ENCODE measurements at places on chromosomes 11 and 22. TPM values are rescaled to one million over a fixed set of nuclear protein-coding genes. Genes with fewer than 3 reads are reported as not detected.

GRCh38 chr11:20457001-20457799 lies 69.7 kb downstream of the PRMT3 start:
- DNase-seq: no peak

The SERGEF gene
- total RNA-seq: 47.1 TPM

The PPP1CA gene
- total RNA-seq: 260 TPM

DNA sequence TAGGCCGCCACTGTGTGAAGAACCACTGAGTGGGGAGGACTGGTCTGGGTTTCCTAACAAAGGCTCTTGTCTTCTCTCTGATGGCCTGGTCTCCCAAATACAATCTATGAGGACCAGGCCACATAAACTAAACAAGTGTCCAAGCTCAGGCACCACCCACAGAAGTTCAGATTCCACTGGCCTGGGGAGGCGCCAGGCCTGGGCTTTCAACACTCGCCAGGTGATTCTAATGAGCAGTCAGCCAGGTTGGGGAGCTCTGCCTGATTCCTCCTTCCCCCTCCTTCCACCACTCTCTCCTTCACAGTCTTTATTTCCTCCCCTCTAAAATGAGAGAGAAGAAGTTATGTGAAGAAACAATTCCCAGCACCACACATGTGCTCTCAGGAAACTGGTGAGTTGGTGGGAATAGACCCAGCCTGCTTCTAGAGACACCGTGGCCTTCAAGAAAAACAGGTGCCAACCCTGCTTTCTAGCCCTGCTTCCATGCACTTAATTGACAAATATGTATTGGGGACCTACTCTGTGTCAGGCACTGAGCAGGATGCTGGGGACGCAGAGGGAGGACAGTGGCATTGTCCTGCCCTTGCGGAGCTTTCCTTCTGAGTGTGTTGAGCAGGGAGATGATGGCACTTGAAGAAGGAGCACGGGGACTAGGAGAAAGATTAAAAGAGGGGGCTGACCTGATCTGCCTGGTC lies 242.5 kb downstream of the TENM4 start:
- no peak for DNase-seq

The RGL4 gene
- not detected for total RNA-seq

GRCh38 chr11:103920449-103920848 lies 116.0 kb upstream of the DDI1 start:
- DNase-seq: no peak

The CNGA4 gene
- not detected for total RNA-seq

DNA sequence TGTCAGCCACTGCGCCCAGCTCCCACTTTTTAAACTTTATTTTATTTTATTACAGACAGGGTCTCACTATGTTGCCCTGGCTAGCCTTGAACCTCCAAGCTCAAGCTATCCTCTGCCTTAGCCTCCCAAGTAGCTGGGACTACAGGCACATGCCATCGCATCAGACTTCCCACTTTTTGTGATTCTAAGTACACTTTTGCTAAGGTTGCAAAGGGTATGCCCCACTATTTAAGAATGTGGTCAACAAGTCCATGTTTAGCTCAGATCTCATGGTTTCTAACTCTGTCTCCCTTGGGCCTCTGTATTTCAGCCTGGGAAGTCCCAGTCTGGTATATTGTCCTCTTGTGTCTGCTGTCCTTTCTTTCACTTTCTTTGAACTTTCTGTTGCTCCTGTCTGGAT lies 35.3 kb downstream of the EXPH5 start:
- DNase-seq: no peak

DNA sequence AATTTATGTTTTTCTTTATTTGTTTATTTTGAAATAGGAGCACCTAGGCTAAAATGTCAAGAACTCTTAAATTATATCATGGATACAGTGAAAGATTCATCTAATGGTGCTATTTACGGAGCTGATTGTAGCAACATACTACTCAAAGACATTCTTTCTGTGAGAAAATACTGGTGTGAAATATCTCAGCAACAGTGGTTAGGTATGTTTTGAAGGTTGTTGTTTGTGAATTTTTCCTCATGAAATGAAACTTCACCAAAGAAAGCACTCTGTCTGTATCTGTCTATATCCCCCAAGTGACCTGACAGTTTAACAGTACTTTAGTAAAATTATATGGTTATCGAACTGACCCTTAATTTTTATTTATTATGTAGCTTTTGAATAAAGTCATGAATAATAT lies 12.8 kb downstream of the ATM start:
- DNase-seq: no peak

DNA sequence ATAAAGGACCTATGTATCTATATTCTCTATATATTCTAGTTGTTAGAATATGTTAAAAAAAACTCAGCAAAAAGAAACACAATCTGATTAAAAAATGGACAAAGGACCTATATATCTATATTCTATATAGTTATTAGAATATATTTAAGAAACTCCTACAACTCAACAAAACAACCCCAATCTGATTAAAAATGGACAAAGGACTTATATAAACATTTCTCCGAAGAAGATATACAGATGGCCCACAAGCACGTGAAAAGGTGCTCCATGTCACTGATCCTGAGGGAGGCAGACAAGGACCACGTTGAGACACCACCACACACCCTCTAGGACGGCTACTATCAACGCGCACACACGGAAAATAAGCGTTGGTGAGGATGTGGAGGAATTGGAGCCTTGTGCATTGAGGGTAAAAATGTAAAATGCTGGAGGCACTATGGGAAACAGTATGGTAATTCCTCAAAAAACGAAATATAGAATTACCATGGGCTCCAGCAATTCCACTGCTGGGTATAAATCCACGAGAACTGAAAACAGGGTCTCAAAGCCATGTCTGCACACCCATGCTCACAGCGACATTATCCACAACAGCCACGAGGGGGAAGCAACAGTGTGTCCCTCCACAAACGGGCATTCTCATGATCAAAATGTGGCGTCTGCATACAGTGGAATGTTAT lies 22.7 kb downstream of the YPEL1 start:
- peak; percentile 45 for DNase-seq

- peak; percentile 73 for DNase-seq
Observed at GRCh38 chr11:95835768-95836488, 45.6 kb downstream of the CEP57 start.

- peak; percentile 76 for DNase-seq
Observed at GRCh38 chr11:132911186-132911585, 621.1 kb downstream of the OPCML start.

GRCh38 chr11:109914038-109914437 lies 179.2 kb upstream of the ZC3H12C start:
- DNase-seq: no peak

- DNase-seq: no peak
Observed at GRCh38 chr22:50640857-50641647, 13.1 kb upstream of the ARSA start.

GRCh38 chr11:104823657-104824056 lies 74.6 kb downstream of the CASP12 start:
- peak; percentile 10 for DNase-seq

The NOX4 gene
- not detected for total RNA-seq

- no peak for DNase-seq
Observed at GRCh38 chr11:133598906-133599305, 66.6 kb upstream of the OPCML start.

DNA sequence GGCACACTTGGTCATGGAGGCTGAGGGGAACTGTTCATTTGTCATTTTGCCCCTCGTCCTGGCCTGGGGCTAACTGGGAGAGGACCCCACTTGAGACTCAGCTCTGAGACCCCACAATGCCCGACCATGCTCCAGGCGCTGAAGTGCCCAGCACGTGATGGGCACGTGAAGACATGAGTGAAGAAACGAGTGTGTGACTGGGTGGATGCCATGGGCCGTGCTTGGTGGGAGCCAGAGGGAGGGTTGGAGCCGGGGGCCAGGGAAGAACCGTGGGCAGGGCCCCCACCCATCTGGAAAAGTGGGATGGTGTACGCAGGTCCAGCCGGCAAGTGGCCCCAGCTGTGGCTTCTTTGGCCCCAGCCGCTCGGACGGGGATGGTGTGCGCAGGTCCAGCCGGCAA lies 61.1 kb downstream of the WNT7B start:
- DNase-seq: no peak

- no peak for DNase-seq
Observed at GRCh38 chr11:132087148-132087547, 716.7 kb downstream of the NTM start.

DNA sequence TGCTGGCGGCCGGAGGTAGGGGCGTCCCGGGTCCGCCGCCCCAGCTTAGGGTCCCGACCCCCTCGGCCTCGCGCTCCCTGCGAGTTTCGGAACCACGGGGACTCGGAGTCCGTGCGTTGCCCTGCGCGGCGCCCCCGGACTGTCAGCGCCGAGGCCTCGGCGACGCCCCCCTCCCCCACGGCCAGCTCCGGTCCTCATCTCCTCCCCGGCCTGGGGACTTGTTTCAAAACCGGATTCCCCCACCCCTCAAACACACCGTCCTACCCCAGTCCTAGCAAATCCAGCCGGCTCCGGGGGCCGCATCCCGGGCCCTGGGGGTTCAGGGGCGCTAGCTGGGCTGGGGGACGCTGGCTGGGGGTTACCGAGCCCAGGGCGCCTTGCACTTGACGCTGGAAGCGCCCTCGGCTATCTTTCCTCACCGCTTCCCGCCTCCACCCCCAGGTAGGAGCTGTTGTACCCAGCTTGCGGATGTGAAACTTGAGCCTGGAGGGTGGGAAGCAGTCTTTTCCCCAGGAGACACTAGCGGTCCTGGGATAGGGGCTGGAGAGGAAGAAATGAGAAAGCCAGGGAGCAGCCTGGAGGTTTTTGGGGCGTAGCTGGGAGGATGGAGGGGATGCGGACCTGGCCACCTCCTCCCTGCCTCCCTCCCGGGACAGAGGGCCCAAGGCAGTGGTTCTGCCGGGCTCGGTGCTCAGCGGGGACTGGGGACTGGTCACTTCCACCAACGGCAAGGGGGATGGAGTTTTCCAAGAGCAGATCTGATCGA lies 550 bp downstream of the FBLN1 start:
- no peak for DNase-seq

The SMC1B gene
- total RNA-seq: 2.5 TPM

- DNase-seq: no peak
Observed at GRCh38 chr11:23789938-23790371, 706.9 kb upstream of the LUZP2 start.

GRCh38 chr11:86062719-86063118 lies 6.2 kb downstream of the PICALM start:
- DNase-seq: no peak

- DNase-seq: no peak
Observed at GRCh38 chr11:20007386-20007785, 152.9 kb downstream of the DBX1 start.

DNA sequence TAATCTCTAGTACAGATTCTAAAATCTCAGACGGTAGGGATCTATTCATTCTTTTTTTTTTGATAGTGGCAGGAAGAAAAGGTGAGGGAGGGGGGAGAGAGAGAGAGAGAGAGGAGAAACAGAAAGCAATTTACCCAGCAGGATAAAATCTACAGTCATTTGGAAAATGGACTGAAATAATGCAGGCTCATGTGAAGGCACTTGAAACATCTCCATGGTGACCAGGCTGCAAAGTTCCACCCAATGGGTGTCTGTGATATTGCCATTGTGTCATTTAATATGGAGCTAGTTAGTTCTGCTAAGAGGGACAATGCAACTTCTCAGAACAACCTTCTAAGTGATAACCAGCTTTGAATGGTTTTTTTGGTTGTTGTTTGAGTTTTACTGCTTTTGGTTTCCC lies 165.2 kb upstream of the RAG2 start:
- DNase-seq: no peak

The DTX4 gene
- 2.0 TPM for total RNA-seq

- DNase-seq: no peak
Observed at GRCh38 chr11:16789063-16789420, 50.6 kb downstream of the C11orf58 start.

The AMOTL1 gene
- total RNA-seq: 7.3 TPM

- DNase-seq: no peak
Observed at GRCh38 chr11:46246521-46246920, 30.9 kb upstream of the CREB3L1 start.

- DNase-seq: no peak
Observed at GRCh38 chr11:35593143-35593542, 25.1 kb upstream of the FJX1 start.

DNA sequence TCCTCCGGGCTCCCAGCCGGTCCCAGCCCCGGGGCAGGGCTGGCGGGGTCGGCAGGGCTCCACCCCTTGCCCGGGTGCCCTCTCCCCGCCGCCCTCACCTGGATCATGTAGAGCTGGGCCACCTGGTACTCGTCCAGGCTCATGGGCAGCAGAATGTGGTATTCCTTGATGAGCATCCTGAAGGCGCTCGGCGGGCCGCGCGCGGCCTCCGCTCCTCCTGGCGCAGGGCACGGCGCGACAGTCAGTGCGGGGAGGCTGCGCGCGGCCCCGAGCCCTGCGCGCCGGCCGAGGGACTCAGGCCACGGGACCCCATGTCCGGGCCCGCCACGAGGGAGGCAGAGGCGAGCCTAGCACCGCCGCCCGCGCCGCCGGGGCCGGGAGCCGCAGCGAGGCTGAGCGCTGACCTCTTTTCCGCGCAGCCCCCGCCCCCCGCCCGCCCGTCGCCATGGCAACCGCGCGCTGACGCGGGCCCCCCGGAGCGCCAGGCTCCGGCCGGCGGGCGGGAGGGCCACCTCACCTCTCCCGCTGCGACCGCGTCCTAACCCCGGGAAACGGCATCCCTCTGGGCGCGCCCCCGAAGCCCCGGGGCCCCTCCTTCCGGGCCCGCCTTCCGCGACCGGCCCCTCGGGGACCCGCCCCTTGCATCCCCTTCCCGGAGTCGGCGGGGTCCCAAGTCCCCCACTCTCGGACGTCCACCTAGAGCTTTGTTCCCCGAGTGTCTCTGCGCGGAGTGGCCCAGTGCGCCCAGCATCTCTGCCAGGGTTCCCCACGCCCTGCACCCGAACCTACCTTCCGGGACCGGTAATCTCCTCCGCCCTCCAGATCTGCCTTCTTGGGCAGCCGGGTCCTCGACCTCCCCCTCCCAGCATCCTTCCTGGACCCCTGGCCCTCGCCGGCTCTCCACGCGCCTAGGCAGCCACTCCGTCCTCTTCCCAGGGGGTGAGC lies 886 bp downstream of the PITPNM1 start:
- peak; percentile 63 for DNase-seq

Measured in Caki2 (cell line).